ENCODE measurements at places on chromosomes 4 and X.
A peak's percentile ranks its signal among the peaks of the same experiment; 100 is the strongest.

DNA sequence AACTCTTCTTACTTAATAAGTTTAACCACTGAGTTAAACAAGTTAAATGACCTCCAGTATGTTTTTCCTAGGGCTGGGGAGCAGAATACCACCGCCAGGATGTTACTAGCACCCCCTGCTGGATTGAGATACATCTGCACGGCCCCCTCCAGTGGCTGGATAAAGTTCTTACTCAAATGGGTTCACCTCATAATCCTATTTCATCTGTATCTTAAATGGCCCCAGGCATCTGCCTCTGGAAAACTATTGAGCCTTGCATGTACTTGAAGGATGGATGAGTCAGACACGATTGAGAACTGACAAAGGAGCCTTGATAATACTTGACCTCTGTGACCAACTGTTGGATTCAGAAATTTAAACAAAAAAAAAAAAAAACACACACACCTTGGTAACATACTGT, 61.5 kb upstream of the MMAA start:
- peak; percentile 76 for DNase-seq

GRCh38 chr4:37446016-37446415, 201.5 kb downstream of the NWD2 start:
- DNase-seq, result peak; percentile 18

DNA sequence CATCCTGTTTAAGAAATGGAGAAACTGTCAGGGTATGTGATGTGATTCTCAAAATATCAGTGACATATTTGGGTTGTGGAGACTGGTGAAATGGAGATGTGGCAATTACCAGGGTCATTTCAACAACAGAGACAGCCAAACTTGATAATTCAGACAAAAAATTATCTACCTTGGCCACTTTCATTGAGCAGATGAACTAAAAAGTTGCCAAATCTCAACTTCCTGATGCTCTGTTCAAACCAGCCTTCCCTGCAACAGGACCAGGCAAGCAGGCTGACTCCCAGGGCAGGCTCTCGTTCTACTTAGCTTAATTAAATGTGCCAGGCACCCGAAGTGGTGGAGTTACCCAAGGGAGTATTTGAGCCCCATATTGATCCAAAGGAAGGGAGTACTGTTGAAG, 199.6 kb downstream of the AFF2 start:
- DNase-seq, result no peak

DNA sequence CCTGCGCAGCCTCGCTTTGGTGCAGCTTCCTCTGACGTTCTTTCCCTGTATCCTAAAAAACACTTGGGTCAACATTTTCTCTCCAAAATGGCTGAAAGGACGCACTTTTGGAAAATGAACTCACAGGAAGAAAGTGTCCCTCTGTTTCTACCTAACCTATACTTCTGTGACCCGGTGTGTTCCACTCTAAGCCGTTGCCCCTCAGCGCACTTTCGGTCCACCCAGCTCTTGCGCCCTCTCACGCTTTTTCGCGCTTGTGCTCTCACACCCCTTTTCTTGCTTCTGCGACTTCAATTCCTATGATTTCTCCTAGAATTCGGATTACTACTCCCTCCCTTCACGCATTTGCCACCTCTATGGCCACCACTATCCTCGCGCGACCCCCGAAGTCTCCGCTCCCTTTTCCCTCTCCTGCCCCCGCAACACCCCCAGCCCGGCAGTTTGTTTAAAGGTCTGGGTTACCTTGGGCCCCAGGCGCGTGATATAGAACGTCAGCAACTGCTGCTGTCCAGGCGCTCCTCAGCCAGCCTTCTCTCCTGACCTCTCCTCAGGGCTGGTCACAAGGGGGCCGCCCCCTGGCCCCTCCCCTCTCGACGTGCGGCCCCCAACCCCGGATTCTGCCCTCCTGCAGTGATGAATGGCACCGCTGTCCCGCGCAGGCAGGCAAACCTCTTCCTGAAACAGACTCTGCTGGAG, at the start of gene USP51:
Gene USP51, minus strand, starts transcription at position 535 of the 696 bp plus-strand sequence. CDS start 909 bp downstream, outside the sequence.
- DNase-seq, result no peak

GRCh38 chr4:7865533-7865932, 74.1 kb downstream of the AFAP1 start:
- no peak for DNase-seq

DNA sequence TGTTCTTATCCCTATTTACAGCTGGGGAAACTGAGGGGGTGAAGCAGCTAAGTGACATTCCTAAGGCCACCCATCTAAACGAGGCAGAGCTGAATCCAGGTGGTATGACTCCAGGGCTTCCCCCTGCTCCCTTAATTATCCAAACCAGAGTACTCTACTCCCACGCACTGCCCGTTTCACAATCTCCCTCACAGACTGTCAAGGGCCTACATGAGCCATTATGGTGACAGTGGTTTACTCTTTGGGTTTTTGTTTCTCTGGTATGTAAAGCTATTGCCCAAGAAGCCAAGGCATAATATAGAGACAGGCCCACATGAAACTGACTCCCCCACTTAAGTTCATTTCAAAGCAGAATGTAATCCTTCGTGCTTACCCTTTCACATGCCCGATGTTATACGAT, 95.1 kb downstream of the NHS start:
- no peak for DNase-seq

DNA sequence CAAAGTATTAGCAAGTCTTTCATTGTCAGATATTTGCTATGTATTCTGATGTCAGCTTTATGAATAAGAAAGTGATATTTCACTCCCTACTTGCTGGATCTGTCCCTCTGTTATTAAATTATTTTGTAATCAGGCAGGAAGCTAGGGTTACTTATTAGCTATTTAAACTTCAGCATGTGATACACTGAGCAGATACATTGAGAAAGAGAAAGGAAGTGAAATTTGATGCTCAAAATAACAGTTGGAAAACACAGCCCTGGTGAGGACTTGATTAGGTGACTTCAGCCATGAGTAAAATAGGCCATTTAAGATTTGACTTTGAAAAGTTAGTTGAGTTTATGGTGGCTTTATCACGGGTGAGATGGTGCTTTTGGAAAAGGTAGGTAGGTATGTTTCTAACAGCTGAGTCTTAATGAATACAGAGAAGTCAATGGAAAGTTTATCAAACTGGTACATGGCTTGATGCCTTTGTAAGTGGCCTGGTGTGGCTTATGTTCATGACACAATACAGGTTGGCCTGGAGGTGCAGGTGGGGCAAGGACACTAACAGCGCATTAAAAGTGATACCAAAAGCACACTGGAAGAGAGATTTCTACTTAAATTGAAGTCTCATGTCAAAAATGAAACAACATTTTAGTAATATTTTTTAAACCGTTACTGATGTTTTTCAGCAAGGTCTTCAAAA, 321.2 kb upstream of the SPOCK3 start:
- no peak for DNase-seq

- DNase-seq, result peak; percentile 29
Observed at GRCh38 chrX:141142946-141143345, 34.0 kb downstream of the LDOC1 start.

DNA sequence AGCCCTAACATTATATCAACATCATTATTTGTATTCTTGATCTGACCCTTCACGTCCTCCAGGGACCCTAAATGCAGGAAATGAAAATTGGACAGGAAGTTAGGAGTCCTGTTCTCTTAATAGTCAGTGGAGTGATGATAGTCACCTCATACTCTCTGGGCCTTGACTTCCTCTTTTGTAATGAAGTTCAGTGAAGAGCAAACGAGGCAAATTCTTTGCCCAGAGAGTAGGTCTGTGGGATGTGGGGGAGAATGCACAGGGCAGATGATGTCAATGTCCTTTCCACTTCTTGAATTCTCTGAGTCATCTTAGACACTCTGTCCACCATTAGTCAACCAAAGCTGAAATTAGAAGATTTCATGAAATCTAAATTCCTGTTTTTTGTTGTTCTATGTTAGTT, 17.1 kb upstream of the GPRIN3 start:
- DNase-seq, result peak; percentile 32

DNA sequence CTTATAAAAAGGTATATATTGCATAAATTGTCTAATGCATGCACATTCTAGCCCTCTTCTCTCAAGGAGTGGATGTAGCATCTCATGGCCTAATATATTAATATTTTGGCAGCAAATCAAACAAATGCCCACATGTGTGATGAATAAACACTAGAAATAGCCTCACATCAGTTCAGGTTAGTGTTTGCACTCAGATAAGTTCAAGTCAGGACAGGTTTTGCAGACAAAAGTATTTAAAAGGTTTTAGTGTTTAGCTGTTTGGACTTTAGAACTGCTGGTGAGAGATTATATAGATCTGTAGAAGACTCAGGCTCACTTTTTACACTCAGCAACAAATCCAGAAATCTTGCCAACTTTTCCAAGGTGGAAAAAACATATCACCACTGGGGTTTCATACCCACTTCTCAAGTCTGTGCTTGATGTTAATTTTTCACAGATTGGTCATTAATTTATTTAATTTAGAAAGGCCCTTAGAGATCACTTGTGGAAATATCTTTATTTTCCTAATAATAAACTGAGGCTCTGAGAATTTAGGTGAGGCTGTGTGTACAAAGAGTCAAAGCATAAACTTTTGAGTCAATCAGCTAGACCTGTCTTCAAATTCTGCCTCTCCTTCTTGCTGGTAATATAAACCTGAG, 362.6 kb downstream of the GASK1B start:
- DNase-seq, result no peak

DNA sequence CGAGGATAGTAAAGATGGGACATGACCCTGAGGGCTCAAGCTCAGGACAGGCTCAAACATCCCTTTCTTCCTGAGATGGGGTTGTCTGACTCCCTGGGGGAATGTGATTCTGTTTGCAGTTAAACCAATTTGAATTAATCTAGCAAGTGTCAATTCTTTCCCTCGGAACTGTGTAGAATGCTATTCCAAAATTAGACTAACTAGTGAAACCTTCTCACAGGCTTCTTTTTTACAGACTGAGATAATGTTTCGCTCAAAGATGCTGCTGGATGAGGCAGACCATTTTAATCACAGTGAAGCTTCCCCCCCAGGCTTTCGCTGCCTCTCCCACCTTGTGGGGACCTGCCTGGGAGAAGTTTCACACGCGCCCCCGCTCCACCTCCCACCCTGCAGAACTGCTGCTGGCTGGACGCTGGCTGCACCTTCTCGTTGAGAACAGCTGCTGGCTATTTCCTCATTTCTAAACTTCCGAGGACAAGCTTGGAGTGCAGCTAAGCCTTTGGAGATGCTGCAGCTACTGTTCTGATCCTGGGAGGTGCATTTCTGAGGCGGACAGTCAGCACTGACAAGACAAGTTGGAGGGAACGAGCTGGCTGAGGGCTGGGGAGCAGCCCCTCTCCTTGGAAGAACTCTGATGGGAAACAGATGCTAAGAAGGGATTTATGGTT, 297.8 kb downstream of the RAPGEF2 start:
- DNase-seq, result peak; percentile 78

GRCh38 chr4:121692261-121692660, 4.5 kb downstream of the ANXA5 start:
- peak; percentile 73 for DNase-seq

GRCh38 chr4:3676907-3677747, 89.1 kb upstream of the ADRA2C start:
- no peak for DNase-seq

- peak; percentile 53 for DNase-seq
Observed at GRCh38 chr4:183638436-183638835, 20.5 kb downstream of the RWDD4 start.

GRCh38 chr4:88006956-88007303, 505 bp upstream of the PKD2 start:
- no peak for DNase-seq

DNA sequence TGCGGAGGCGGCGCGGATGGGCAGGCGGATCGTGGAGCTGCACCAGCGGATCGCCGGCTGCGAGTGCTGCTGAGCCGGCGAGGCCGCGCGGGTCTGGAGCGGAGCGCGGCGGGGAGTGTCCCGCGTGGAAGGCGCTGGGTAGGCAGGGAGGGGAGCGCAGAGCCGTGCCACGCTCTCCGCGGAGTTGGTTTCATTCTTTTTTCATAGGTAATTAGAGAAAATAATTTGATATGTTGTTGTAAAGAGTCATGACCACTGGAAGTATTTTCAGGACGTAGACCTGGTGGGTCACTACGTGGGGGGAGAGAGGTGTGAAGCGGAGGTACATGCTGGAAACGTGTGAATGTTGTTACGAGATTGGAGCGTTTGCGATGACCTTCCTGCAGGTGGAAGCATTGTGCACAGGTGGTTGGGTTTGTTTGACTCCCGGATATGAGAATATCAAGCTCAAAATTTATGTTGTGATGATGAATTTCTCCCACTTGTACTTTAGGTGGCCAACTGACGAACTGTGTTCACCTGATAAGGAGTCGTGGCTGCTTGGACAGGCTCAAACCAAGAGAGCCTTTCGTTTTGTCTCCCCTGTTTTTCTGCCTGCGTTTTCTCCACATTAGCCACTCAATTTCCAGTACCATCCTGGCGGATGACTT, 19.1 kb upstream of the S100P start:
- DNase-seq, result peak; percentile 21

GRCh38 chrX:9532349-9532748, 67.5 kb downstream of the TBL1X start:
- no peak for DNase-seq

GRCh38 chrX:153952373-153953026, 8.1 kb upstream of the RENBP start:
- DNase-seq, result no peak

- DNase-seq, result peak; percentile 38
Observed at GRCh38 chr4:2469192-2469984, 482 bp downstream of the RNF4 start.

DNA sequence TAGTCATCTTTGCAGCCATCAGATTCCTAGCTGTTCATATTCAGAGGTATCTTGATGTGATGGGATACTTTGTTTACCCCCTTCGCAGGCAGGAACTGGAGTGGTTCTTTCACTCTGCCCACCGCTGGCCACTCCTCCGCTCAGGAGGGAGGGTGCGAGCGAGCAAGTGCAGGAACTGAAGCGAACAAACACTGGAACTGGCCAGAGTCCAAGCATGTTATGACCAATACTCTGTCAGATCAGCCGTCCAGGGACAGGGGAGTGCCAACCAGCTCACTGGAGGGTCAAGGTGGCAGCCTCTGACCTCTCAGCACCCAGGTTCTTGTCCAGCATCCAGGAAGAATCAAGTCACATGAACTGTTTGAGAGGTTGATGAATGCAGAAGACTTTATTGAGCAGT, 18.0 kb upstream of the MANBA start:
- no peak for DNase-seq

- DNase-seq, result peak; percentile 80
Observed at GRCh38 chr4:20528508-20528907, 171.8 kb upstream of the PACRGL start.

Data from LHCN-M2 (cell line).